A549 treated with ZK216348 at 1 μM for 4 hours (cell line): ENCODE measurements at places on chromosomes 13 and 19. TPM values are rescaled to one million over a fixed set of nuclear protein-coding genes. Genes with fewer than 3 reads are reported as not detected.

The KIR2DL4 gene
- not detected in 5 replicates for total RNA-seq

The CYP2A6 gene
- total RNA-seq = not detected in 5 replicates

The PDX1 gene
- 0.05 to 0.09 TPM in 2 of 5 replicates, not detected in the others for total RNA-seq

The CD177 gene
- total RNA-seq = 0.08 to 0.20 TPM (median 0.13 TPM) in 5 replicates

The ZNF723 gene
- total RNA-seq = not detected in 5 replicates

The DIRAS1 gene
- 3.2 to 5.1 TPM (median 4.2 TPM) in 5 replicates for total RNA-seq

The IZUMO2 gene
- not detected in 5 replicates for total RNA-seq

The ZNF100 gene
- not detected in 5 replicates for total RNA-seq

The EBI3 gene
- 1.5 to 4.8 TPM (median 3.0 TPM) in 5 replicates for total RNA-seq

The IL12RB1 gene
- not detected in 5 replicates for total RNA-seq

The SPRY2 gene
- total RNA-seq = 8.7 to 14.1 TPM (median 12.7 TPM) in 5 replicates

The SLC5A5 gene
- 0.07 to 0.33 TPM (median 0.20 TPM) in 5 replicates for total RNA-seq

The IQCN gene
- total RNA-seq = 0.61 to 0.98 TPM (median 0.72 TPM) in 5 replicates

The SLC7A9 gene
- 0.45 to 1.1 TPM (median 0.58 TPM) in 4 of 5 replicates, not detected in the other for total RNA-seq

The AP2A1 gene
- total RNA-seq = 31.7 to 63.3 TPM (median 57.1 TPM) in 5 replicates

The ATXN8OS gene
- not detected in 5 replicates for total RNA-seq

The SIAH3 gene
- not detected in 5 replicates for total RNA-seq

The IRGC gene
- not detected in 5 replicates for total RNA-seq

The STOML3 gene
- total RNA-seq = not detected in 5 replicates

The SPC24 gene
- 14.2 to 17.8 TPM (median 16.2 TPM) in 5 replicates for total RNA-seq

The TPTE2 gene
- total RNA-seq = not detected in 5 replicates

The ANGPTL4 gene
- 297 to 524 TPM (median 412 TPM) in 5 replicates for total RNA-seq

The ZNF317 gene
- 16.4 to 20.9 TPM (median 18.9 TPM) in 5 replicates for total RNA-seq

The ERCC5 gene
- 16.6 to 21.8 TPM (median 17.9 TPM) in 5 replicates for total RNA-seq

The CYP4F2 gene
- total RNA-seq = 0.10 TPM in 1 of 5 replicates, not detected in the others

The CGB5 gene
- total RNA-seq = 0.39 to 0.84 TPM (median 0.75 TPM) in 5 replicates

The CHAF1A gene
- total RNA-seq = 19.7 to 27.3 TPM (median 24.6 TPM) in 5 replicates

The ETHE1 gene
- 39.1 to 54.4 TPM (median 49.1 TPM) in 5 replicates for total RNA-seq

The HCN2 gene
- total RNA-seq = 20.5 to 50.9 TPM (median 41.7 TPM) in 5 replicates

The ZNF534 gene
- total RNA-seq = not detected in 5 replicates

The CPB2 gene
- total RNA-seq = 0.08 to 0.15 TPM in 2 of 5 replicates, not detected in the others

The CD79A gene
- 0.51 to 1.4 TPM (median 0.67 TPM) in 5 replicates for total RNA-seq

The LRP3 gene
- total RNA-seq = 23.8 to 65.5 TPM (median 52.9 TPM) in 5 replicates

The TMEM221 gene
- total RNA-seq = 0.14 to 0.91 TPM (median 0.63 TPM) in 5 replicates

The PLIN5 gene
- 0.16 to 0.32 TPM in 2 of 5 replicates, not detected in the others for total RNA-seq

The PCID2 gene
- total RNA-seq = 37.5 to 45.3 TPM (median 43.7 TPM) in 5 replicates

The PSG6 gene
- not detected in 5 replicates for total RNA-seq

The FUT6 gene
- not detected in 5 replicates for total RNA-seq

The FXYD1 gene
- total RNA-seq = 0.40 to 0.47 TPM in 2 of 5 replicates, not detected in the others

The FLT1 gene
- total RNA-seq = not detected in 5 replicates

The PRR20B gene
- total RNA-seq = not detected in 5 replicates

The FOSB gene
- total RNA-seq = 13.5 to 20.1 TPM (median 14.6 TPM) in 5 replicates

The NOTCH3 gene
- 6.2 to 16.3 TPM (median 13.3 TPM) in 5 replicates for total RNA-seq

The CGB1 gene
- not detected in 5 replicates for total RNA-seq

The GPATCH1 gene
- 12.1 to 16.5 TPM (median 15.2 TPM) in 5 replicates for total RNA-seq

The NCCRP1 gene
- total RNA-seq = 1.2 to 1.8 TPM (median 1.5 TPM) in 5 replicates

The OR7A5 gene
- not detected in 5 replicates for total RNA-seq

The IGFL2 gene
- total RNA-seq = 0.50 to 1.3 TPM (median 0.73 TPM) in 5 replicates

The RNF225 gene
- not detected in 5 replicates for total RNA-seq

The LHFPL6 gene
- total RNA-seq = 6.2 to 7.0 TPM (median 6.8 TPM) in 5 replicates

The ZNF577 gene
- total RNA-seq = 0.06 to 0.13 TPM in 2 of 5 replicates, not detected in the others

The SLC25A41 gene
- 0.11 to 0.23 TPM (median 0.15 TPM) in 4 of 5 replicates, not detected in the other for total RNA-seq

The HRC gene
- total RNA-seq = 0.19 TPM in 1 of 5 replicates, not detected in the others

The KDELR1 gene
- 319 to 434 TPM (median 419 TPM) in 5 replicates for total RNA-seq
